Dorsolateral prefrontal cortex (tissue), 122 donors: ENCODE measurements at places on chromosomes 6 and 20. TPM values are rescaled to one million over a fixed set of nuclear protein-coding genes. Genes with fewer than 3 reads are reported as not detected.
A peak's percentile ranks its signal among the peaks of the same experiment; 100 is the strongest.

Gene COX4I2
- total RNA-seq: 1.7 TPM

DNA sequence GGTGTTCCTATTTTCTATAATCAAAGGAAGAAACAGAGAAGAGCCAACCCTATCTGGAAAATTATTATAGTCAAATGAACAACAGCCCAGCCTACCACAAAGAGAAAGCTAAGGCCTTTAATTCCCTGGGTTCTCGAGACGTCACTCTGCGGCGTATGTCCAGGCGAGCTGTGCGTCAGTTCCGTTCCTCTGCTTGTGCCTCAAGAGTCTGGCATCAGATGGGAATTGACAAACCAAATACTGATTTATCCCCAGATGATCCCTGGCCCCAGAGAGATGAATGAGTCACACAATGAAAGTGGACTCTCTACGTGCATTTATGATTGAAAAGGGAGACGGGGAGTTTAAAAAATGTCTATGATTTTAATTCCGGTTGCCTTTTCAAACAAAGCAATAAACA lies 151.6 kb upstream of the PDE10A start:
- DNase-seq: no peak

- DNase-seq: no peak
Measured at GRCh38 chr6:156189195-156189594, 588.0 kb upstream of the ARID1B start.

DNA sequence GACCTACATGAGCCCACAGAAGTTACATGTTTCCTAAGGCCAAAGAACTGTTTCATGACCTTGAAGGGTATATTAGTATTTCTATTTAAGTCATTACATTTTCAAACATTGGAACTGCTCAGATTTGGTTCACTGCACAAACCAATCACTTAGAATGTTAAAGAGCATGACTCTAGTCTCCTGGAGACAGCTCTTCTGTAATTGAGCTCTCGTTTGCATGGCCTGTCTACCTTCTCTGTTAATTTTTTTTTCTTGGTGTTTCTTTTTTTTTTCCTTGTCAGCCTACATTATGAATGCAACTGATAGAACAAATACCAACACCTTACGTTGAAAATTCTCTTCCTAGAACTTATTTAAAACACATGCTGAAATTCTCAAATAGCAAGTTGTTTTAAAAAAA lies 860.2 kb upstream of the MAP3K7 start:
- no peak for DNase-seq

Gene PTPRK
- 164 TPM for total RNA-seq

Gene AURKA
- 4.8 TPM for total RNA-seq

DNA sequence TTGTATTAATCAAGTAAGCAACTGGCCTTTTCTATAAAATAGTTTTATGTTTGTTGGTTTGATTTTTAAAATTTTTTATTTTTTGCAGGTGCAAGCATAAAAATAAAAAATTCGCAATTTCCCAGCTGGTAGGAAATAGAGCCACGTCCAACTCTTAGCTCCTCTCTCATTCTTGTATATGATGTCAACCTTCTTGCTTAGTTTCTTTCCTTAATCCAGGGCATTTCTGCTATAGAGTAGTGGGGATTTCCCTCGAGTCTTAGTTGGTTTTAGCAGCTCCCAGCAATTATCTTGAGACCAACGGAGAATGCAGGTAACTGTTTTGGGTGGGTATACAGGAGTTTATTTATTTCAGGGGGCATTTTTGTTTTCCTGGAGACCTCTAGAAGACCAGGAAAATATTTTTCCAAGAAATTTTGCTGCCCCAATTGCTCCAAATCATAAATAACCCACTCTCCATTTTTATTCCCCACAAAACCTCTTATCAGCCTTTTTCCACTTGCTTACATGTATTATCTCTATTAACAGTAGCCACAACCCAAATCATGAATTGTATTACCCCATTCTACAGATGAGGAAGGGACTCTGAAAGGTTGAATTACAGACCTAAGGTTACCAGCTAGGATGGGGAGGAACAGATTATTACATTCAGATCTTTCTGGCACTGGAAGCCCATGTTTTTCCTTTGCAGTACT lies 18.4 kb downstream of the PHACTR2 start:
- no peak for DNase-seq

Gene OLIG3
- not detected for total RNA-seq

Gene NXT1
- total RNA-seq: 5.7 TPM

- peak; percentile 63 for DNase-seq
Measured at GRCh38 chr6:123804014-123804786, 535 bp downstream of the NKAIN2 start.

DNA sequence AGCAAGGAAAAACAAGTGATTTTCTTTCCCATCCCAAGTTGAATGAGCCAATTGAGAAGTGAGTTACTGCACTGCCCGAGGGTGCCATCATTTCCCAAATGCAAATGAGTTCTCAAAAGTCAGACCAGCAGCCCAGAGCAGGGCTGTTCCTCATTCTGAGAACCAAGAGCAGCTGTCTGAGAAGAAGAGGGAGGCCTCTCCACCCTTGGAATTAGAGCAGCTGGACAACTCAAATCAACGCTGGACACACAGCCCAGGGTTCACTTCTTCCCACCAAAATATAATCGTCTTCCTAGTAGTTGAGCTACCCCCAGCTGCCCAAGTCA lies 4.6 kb upstream of the PREX1 start:
- DNase-seq: no peak

Gene PIGU
- 26.8 TPM for total RNA-seq

GRCh38 chr6:162708971-162709370 lies 18.6 kb downstream of the PRKN start:
- no peak for DNase-seq

DNA sequence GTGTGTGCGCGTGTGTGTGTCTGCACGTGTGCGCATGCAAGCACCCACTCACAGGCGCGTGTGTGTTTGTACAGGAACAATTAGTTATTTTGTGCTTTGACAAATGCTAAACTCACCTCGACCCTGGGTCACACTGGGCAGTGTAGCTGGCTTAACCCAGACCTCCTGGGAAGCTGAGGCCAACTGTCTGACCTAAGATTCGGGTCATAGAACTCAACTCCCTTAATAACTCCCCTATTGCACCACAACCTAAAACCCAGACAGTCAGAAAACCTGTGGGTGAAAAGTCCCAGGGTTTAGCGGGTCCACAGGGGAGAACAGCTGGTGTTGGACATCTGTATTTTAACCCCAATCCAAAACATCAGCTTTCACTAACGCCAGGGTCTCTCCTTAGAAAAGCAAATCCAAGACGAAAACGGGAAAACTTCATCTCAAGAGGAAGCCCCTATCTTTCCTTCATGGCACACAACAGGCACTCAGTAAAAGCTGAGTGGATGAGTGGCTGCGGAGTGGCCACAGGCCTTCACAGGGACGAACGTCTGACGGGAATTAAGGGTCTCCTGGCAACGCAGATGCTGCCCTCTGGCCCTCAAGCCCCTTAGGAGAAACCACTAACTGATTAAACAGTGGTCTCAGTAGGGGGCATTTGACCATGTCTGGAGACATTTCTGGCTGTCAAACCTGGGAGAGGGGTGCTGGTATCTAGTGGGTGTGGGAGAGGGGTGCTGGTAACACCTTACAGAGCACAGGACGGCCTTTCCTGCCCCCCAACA lies 4.5 kb downstream of the PMEPA1 start:
- DNase-seq: no peak

Gene ECI2
- total RNA-seq: 56.9 TPM

Gene PTK7
- total RNA-seq: 12.0 TPM

DNA sequence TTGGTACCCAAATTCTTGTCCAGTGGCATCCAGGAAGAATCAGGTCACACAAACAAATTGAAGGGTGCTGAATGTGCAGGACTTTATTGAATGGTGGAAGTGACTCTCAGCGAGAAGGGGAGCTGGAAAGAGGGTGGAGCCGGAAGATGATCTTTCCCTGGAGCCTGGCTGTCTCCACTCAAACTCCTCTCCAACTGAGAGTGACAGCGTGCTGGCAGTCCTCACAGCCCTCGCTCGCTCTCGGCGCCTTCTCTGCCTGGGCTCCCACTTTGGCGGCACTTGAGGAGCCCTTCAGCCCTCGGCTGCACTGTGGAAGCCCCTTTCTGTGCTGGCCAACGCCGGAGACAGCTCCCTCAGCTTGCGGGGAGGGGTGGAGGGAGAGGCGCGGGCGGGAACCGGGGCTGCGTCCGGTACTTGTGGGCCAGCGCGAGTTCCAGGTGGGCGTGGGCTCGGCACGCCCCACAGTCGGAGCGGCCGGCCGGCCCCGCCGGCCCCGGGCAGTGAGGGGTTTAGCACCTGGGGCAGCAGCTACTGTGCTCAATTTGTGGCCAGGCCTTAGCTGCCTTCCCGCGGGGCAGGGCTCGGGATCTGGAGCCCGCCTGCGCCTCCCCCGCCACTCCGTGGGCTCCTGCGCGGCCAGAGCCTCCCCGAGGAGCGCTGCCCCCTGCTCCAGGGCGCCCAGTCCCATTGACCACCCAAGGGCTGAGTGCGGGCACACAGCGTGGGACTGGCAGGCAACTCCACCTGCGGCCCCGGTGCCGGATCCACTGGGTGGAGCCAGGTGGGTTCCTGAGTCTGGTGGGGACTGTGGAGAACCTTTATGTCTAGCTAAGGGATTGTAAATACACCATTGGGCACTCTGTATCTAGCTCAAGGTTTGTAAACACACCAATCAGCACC lies 26.7 kb upstream of the MBOAT1 start:
- no peak for DNase-seq

DNA sequence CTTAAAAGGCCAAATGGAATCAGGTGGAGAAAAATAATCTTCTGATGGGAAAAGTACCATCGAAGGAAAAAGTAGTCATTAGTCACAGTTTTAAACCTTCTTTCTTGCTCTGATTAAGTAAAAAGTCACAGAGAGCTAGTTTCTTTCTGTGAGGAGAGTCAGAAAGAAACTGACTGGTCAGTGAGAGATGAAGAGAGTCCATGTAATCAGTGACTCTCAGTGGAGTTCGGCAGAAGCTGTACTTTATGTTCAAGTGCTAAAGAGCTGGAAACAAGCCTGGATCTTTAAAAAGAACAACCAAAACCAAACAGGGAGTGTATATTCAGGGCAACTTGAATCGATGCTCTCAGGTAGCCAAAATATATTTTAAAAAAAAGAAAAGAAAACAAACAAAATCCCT lies 44.5 kb downstream of the MDGA1 start:
- DNase-seq: no peak

- no peak for DNase-seq
Measured at GRCh38 chr6:32565511-32565910, 24.1 kb downstream of the HLA-DRB1 start.

GRCh38 chr6:43953794-43954310 lies 173.4 kb downstream of the MRPL14 start:
- no peak for DNase-seq

GRCh38 chr6:8023638-8024037 lies 40.6 kb downstream of the BLOC1S5 start:
- no peak for DNase-seq

Gene GRM1
- total RNA-seq: 34.5 TPM

Gene ZC3H12D
- total RNA-seq: 0.90 TPM

Gene ARFGEF3
- total RNA-seq: 67.1 TPM

GRCh38 chr20:52888096-52888495 lies 84.1 kb upstream of the TSHZ2 start:
- no peak for DNase-seq

Gene GNMT
- 2.8 TPM for total RNA-seq

Gene ELOVL2
- 22.6 TPM for total RNA-seq

DNA sequence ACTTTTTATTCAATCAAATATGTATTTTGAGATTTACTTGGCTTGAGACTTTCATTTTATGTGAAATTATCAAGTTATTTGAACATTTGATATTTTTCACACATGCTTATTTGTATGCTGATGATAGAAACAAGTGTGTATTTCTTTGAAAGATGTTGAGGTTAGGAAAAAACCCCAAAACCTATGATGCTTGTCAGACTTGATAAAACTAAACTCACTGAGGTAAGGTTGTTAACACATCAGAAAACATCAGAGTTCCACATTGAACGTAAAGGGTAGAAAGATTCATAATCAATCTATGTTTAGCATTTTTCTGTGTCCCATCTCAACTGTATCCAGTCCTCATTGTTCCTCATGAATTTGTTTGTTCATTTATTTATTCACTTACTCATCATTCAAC lies 12.2 kb downstream of the SF3B5 start:
- DNase-seq: no peak

Gene PRDM1
- total RNA-seq: 4.7 TPM

Gene MTHFD1L
- 28.0 TPM for total RNA-seq

- no peak for DNase-seq
Measured at GRCh38 chr20:4569865-4570264, 151.8 kb upstream of the PRND start.

Gene OPN5
- total RNA-seq: not detected
